ENCODE measurements at places on chromosomes 6 and 20.

DNA sequence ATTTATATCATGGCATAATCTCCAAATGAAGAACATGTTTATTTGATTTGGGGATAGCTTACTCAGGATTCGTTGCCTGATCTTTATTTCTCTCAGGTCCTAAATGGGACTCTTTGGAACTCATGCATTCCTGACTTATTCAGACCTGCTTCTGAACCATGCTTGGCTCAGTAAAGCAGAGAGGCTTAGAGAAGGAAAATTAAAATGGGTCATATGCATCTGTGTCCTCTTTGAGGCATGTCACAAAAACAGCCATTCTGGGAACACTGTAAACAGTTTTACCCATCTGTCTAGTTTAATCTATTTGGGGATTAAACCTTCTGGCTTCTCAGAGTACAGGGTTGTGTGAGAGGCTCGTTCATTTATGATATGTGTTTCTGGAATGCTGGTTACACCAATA is 1017.3 kb downstream of the KIF16B start:
- no peak for DNase-seq

GRCh38 chr6:170010665-170011203 is 259.3 kb downstream of the ERMARD start:
- DNase-seq: no peak

DNA sequence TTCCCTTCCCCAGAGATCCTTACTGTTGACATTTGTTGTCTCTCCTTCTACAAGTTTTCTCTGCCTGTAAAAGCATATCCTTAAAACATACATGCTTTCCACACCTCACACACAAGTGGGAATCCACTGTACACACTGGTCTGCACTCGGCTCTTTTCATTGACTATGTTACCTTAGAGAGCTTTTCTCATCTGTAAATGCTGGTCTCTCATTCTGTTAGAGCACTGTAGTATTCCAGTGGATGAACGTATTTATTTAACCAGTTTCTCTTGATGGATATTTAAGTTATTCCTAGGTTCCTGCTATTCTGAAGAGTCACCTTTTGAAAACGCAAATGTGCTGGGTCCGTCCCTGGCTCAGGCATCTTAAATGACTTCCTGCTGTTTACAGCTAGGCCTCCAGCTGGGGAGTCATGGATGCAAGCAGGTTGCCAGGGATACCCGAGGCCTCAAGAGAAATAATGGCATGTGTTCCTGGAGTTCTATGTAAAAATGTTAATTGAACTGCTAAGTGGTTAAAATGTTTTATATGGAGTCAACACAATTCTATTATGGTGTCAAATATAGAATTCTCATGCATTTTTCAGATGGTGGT is 61.1 kb upstream of the TGM3 start:
- DNase-seq: no peak

DNA sequence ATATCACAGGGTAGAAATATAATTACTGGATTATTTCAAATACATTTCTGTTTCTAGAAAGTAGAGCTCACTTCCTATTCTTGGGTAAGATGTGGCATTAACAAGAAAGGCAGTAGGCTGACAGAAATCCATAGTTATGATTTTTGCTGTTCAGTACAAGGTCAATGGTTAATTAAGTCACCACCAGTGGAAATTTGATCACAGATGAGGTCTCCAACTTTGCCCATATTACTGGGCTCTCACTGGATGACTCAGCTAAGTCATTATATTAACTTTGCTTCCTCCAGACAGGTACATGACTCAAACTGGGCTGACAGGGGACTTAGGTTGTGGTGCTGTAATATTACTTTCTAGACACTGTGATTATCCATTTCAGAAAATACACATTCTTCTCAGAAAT is 212.4 kb downstream of the GRIK2 start:
- DNase-seq: no peak

DNA sequence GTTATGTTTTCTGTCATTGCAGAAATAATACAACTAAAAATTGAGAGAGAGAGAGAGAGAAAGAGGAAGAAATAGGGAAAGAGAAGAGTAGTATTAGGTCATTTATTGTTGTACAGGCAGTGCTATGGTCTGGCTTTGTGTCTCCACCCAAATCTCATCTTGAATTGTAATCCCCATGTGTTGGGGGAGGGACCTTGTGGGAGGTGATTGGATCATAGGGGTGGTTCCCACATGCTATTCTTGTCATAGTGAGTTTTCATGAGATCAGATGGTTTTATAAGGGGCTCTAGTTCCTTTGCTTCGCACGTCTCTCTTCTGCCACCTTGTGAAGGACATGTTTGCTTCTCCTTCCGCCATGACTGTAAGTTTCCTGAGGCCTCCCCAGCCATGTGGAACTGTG is 677.4 kb upstream of the CHD6 start:
- no peak for DNase-seq

- no peak for DNase-seq
These were observed 26.8 kb downstream of the CSNK2A1 start for GRCh38 chr20:516799-517198.

GRCh38 chr6:37622646-37623071 is 75.0 kb downstream of the MDGA1 start:
- DNase-seq: no peak

DNA sequence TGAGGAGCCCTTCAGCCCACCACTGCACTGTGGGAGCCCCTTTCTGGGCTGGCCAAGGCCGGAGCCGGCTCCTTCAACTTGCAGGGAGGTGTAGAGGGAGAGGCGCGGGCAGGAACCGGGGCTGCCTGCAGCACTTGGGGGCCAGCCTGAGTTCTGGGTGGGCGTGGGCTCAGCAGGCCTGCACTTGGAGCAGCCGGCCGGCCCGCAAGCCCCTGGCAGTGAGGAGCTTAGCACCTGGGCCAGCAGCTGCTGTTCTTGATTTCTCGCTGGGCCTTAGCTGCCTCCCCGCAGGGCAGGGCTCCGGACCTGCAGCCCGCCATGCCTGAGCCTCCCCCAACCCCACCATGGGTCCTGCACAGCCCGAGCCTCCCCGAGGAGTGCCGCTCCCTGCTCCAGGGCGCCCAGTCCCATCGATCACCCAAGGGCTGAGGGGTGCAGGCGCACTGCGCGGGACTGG is 101.7 kb upstream of the ADGRB3 start:
- DNase-seq: no peak

DNA sequence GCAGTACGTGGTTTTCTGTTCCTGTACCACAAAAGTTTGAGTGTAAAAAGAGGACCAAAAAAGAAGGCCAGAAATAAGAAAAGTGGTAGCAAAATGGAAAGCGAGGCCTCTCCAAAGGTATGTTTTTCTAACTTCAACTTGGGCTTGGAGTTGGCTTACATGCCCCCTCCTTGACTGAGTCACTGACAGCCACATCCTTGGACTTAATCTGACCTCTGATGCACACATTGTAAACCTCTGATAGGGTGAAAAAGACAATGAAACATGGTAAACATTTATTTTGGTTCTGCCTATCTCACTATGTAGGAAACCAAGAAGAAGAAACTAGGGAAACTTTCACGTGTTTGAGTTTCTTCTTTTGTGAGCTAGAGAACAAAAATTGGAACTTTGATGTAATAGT is 503.2 kb upstream of the ID4 start:
- no peak for DNase-seq

GRCh38 chr6:5905431-5906339 is 101.0 kb downstream of the NRN1 start:
- no peak for DNase-seq

DNA sequence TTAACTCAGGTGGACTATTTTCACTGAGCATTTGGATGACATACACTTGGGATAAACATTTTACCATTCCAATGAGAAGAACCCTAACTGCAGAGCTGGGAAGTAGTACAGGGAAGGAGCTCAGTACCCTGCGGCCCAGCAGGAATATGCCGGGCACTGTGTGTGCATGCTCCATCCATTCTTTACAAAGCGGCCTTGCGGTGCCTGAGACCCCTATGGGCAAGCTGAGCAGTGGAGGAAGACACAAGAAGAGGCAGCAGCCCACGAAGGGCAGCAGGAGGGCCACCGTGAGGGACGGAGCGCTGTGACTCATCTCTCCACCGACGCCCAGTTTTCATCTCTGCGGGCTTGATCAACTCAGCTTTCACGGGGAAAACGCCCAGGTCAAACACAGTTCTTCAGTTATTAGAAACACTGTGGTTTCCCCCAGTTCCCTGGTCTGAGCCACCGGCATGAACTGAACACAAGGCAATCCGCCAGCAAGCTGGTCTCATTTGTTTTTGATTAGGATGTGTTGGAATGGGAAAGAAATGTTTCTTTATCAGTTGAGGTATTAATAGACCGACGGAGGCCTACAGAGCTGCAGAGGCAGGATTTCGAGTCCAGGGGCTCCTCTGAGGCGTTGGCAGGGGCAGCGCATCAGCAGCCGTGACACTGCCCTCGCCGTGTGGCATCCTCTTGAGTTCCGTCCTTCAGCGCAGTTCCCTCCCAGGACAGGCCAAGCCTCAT is 44.9 kb downstream of the IRF4 start:
- no peak for DNase-seq

- no peak for DNase-seq
These were observed 23.2 kb downstream of the FAM50B start for GRCh38 chr6:3872370-3872854.

DNA sequence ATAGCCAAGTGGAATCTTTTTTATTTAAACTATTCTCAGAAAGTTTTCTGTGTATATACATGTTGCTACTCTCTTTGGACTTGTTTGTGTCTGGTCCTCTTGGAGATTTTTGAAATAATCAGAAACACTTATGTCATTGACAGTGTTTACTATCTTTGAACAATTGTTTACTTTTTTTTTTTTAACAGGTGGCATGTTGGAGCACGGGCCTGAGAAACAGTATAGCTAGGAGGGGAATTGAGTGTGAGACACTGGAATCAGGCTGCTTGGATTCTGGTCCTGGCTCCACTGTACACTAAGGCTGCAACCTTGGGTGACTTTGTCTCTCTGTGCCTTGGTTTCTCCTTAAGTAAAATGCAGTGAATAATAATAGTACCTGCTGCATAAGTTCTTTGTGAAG is 279.6 kb downstream of the PRL start:
- no peak for DNase-seq

- peak; percentile 72 for DNase-seq
These were observed 30.6 kb downstream of the COL11A2 start for GRCh38 chr6:33161354-33162331.

DNA sequence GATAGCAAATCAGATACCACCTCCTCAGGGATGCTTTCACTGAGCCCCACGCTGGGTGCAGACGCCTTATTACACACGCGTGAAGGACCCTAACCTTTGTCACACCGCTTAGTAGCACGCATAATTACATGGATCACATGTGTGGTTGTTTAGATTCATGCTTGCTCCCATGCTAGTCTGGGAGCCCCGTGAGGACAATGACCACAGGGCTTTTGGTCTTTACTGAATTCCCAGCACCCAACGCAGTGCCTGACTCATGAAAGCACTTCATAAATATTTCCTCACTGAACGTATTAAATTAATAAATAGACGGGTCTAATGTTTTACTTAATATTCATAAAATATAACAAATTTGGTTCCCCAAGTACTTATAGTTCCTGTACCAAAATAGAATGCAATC is 132.5 kb downstream of the ALDH8A1 start:
- no peak for DNase-seq

DNA sequence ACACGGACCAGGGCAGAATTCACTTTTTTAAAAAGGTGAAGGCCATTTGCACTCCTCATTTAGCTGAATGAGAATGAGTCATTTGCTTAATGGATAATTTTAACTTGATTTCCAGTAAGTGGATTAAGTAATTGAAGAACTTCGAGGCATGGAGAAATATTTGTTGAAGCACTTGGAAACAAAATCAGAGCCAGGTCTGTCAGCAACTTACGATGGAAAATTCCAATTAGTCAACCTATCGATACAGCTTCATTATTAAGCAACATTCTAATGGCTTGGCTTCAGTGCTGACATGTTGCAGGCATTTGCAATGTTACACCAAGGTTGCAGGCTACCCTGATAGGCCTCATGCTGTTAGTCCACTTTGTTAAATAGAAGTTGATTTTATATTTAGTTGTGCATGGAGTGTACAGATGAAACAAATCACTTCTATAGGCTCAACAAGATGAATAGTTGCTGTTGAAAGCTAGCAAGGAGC is 423.5 kb upstream of the SLC35B3 start:
- no peak for DNase-seq

DNA sequence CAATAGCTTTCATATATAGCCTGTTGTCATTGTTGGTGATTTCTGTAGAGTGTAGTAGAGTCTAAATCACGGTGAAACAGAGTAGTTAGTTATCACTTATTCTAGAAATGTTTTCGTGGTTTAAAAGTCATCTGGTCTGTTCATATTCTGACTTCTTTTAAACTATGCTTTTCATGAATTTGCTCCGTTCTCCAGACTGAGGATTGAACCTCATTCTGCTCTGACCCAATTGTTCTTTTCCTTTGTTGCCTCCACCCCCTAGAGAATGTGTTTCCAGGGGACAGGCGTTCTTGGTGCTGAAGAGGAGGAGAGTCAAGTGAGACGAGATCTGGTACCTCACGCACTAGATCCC is 748 bp upstream of the ZNF292 start:
- no peak for DNase-seq

- DNase-seq: peak; percentile 16
These were observed 60.4 kb downstream of the SRC start for GRCh38 chr20:37406010-37406998.

GRCh38 chr6:161403717-161404116 is 129.9 kb upstream of the AGPAT4 start:
- DNase-seq: no peak

GRCh38 chr6:11323666-11324452 is 91.4 kb upstream of the NEDD9 start:
- no peak for DNase-seq

GRCh38 chr6:14775528-14775927 is 470.3 kb upstream of the JARID2 start:
- DNase-seq: no peak

DNA sequence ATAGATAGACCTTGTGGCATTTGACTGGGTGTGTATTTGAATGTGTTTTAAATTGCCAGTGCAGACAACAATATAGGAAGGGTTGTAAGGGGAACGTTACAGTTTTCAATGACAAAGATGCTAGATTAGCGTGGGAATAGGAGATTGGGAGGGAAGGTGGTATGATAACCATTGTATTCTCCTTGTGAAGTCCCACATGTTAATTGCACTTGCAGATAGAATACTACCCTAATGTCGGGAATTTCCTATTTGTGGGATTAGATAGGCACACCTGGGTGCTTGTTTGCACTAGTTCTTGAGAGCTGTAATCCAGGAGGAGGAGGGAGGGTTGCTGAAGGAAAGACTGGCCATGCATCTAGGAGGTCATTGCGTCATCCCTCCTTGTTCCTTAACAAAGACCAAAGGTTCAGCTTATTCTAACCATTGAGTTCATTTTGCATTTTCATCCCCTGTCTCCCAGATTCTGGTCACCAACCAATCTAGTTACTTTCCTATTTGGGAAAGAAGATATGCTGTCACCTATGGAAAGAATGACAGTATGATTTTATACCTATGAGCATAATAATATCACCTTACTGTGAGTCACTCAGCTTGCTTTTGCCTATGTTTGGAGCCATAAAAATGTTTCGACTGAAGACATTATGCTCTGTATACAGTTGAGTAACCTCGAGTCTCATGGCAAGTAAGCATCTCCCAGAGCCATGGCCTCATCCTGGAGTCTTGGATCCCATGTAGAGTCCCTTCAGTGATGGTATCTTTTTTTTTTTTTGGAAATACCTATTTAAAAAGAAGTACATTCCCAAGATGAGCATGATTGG is 201.5 kb downstream of the DTNBP1 start:
- no peak for DNase-seq
